ENCODE measurements at places on chromosomes 7 and 10.

- DNase-seq = no peak
Observed at GRCh38 chr7:142298627-142299026, 40.8 kb upstream of the PRSS58 start.

- DNase-seq = no peak
Observed at GRCh38 chr7:131173145-131173890, 154.4 kb upstream of the MKLN1 start.

GRCh38 chr7:143322760-143323633 is 7.1 kb downstream of the CLCN1 start:
- DNase-seq = no peak

GRCh38 chr10:3530783-3531645 is 254.0 kb downstream of the KLF6 start:
- DNase-seq = no peak

DNA sequence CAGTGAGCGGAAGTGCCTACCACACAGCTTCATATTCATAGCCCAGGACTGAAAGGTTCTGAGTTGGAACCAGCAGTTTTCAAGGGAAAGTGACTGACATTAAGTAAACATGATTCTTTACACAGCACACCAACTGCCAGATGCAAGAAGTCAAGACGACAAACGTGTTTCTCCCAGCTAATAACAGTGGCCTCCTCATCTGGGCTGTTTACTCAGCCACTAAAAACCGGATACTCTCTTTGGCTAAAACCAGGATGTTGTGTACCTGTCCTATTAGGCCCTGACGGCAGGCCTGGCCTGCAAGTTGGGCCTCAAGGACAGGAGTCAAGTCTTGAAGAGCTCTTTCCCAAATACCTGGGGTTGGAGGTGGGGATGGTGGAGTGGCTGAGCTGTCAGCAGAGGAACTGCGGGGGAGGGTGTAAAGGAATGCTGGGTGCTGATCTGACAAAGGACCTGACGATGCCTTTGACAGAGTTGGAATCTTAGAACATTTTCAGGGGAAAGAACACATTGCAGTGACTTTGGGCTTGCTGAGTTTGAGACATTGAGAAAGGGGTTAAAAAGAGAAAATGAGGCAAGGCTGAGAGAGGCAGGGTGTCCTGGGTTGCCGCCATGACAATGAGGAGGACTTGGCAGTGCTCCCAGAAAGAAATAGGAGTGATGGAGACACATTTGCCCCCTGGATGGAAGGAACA is 57.7 kb downstream of the STEAP1B start:
- no peak for DNase-seq

DNA sequence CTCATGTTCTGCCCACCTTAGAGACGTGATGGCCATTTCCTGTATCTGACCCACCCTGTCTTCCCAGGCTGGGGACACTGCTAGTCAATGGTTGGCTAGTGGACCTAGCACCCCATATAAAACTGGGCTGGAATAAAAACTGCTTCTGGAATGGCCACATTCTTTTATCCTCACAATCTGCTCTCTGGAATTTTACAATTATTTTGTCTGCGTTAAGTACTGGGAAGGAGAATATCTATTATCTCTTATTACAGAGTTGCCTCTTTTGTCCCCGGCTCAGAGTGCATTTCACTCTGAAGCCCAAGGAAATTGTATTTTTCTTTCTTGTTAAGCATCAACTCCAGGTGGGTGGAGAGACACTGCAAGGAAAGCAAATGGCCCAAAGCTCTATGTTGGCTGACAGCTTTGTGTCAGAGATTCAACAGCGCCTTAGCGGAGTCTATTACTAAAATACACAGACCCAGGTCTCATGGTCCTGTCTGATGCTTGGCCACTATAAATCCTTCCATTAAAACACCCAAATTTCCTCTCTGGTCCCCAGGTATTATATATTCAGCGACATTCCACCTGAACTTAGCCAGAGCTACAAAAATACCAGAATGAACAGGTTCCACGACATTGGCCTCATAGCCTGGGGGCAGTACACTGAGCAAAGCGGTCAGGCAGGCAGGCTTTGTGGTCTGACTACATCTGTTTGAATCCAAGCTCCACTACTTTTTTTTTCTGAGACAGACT is 121.7 kb downstream of the PRPF18 start:
- DNase-seq = no peak

All from stimulated activated CD4-positive, alpha-beta T cell treated with anti-CD3 and anti-CD28 coated beads, Interleukin-15, amount 100 ng/mL, for 24 hours (primary cell).